ENCODE measurements at places on chromosomes 4 and X.

DNA sequence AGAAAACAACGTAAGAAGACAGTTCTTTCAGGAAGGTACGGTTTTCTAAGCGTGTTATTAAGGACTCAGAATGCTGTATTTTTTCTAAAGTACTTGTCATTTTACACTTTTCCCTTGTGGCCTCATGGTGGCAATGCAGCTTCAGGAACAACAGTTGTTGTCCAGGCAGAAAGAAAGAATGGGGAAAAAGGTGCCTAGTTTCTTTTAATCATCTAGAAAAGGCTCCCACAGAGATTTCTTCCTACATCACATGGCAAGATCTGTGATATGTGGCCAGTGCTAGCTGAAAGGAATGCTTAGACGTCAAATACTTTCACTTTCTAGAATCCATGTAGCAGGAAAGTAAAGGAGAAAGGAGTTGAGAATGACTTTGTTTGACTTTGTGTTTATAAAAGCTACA is 49.0 kb upstream of the TRAM1L1 start:
- peak; percentile 83 for ATAC-seq

GRCh38 chr4:93018806-93019205 is 715.0 kb downstream of the GRID2 start:
- no peak for ATAC-seq

- ATAC-seq, result peak; percentile 47
Measured at GRCh38 chrX:96480081-96480480, 204.6 kb upstream of the DIAPH2 start.

DNA sequence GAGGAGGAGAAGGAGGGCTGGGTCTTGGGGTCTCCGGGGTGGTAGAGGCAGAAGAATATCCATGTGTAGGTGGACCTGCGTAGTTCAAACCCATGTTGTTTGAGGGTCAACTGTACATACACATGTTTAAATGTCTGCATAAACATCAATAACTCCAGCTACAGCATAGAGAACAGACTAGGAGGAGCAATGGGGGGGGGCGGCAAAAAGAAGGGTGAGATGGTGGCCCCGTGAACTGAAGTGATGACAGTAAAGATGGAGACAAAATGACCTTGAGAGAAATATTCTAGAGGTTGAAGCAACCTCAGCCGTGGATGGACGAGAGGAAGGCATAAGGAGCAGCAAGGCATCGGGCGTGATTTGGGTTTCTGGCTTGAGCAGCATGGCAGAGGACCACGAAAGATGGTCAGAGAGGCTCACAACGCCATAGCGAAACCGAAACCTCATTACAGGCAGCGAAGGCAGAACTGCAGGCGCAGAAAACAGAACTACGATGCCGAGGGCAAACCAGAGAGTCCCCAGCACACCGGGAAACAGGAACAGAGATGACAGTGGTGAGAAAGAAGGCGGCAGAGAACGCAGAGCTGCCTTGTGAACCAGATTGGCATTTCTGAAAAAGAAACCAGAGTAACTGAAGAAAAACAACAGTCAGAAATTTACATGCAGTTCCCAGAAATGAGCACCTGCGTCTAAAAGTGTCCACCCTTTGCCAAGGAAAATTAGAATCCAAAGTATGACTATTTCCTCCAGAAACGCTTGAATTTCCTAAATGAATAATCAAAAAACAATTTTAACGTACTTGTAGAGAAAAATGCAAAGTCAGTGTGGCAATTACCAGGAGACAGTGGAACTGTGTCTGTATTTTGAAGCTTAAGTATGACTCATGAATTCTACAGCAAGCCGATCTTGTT is 50.3 kb upstream of the ENPP6 start:
- ATAC-seq, result peak; percentile 69

- peak; percentile 75 for ATAC-seq
Measured at GRCh38 chr4:159047478-159048165, 55.3 kb upstream of the RAPGEF2 start.

DNA sequence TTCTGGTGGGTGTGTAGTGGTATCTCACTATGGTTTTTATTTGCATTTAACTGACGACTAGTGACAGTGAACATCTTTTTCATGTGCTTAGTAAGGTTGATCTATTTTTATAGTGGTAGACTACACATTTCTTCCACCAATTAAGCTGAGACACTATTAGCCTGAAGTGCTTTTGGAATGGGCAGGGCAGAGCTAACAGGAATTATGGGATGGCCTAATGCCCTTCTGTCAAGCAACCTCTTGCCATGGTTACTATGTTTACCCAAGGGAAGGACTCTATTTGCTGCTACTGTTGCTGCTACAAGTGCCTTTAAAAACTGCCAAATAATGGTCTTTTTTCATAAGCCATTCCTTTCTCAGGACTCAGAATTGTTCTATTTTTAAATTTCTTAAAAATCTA is 676.7 kb upstream of the ACTRT1 start:
- no peak for ATAC-seq

- peak; percentile 97 for ATAC-seq
Measured at GRCh38 chrX:19544693-19545305, 29.5 kb upstream of the MAP3K15 start.

- peak; percentile 53 for ATAC-seq
Measured at GRCh38 chrX:43813898-43814297, 68.4 kb downstream of the MAOB start.

DNA sequence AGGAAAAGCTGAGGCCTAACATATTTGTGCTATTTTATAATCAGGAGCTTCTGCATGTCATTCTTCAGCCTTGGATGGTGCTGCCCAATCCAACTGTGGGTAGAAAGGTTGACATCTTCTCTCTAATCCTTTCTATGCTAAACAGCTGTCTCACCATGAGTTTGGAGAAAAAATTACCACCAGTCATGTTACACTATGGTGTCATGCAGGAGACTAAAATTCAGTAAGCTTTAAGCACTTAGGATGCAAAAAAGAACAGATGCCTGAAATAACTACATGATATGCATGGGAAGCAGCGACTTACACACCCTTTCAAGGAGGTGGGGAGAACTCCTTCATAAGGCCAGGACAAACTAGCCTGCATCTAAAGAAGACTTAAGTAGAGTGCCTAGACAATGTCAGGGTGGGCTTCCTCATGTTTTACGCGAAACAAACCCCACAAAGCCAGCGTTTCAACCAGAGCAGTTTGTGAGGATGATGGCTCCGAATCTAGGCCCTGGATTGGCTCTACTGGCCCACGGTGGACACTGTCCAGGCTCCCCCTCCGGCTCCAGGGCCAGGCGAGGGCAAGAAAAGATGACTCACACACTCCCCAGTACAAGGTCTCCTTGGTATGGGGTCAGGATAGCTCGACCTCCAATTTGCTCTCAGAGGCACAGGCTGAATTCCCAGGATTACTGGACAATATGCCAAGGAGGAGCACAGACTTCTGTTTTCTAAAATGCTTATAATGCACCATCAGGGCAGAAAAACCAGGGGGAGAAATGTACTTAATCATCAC is 45.1 kb downstream of the STX18 start:
- peak; percentile 57 for ATAC-seq

DNA sequence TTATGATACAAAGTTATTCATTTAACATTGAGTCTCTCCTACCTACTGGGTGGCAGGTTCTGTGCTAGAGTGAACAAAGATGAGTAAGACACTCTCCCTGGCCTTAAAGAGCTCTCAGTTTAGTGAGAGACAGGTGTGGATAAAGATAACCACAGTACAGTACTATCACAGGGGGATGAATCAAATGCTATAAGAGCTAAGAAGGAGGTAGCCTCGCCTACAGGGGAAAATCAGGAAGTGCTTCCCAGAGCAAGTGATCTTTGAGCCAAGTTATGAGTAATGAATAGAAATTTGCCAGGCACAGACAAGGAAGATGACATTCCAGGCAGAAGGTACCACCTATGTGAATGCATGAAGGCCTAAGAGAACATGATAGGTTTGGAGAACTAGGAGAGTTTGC is 3.4 kb upstream of the IGBP1 start:
- ATAC-seq, result no peak

GRCh38 chrX:15567886-15568616 is 32.7 kb downstream of the ACE2 start:
- no peak for ATAC-seq

DNA sequence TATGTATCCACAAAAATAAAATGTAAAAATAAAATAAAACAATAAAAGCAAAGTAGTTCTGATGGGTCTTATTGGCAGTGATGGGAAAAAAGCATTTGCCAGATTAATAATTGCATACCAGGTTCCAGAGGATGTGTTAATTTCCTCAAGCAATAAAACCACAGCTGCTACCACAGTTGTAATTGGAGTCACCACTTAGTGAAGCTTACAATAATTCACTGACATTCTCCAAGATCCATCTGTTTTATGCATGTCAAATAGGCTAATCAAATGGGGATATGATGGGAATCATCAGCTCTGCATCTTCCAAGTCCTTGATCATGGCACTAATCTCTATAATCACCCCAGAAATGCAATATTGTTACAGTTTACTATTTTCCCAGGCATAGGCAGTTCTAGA is 123.5 kb upstream of the EMCN start:
- no peak for ATAC-seq

GRCh38 chr4:53929955-53930798 is 134.2 kb downstream of the CHIC2 start:
- peak; percentile 84 for ATAC-seq

GRCh38 chrX:1534301-1535168 is 2.5 kb downstream of the P2RY8 start:
- no peak for ATAC-seq

GRCh38 chr4:142778900-142779299 is 67.2 kb downstream of the INPP4B start:
- ATAC-seq, result no peak

GRCh38 chr4:38306482-38307071 is 346.4 kb downstream of the PTTG2 start:
- no peak for ATAC-seq

DNA sequence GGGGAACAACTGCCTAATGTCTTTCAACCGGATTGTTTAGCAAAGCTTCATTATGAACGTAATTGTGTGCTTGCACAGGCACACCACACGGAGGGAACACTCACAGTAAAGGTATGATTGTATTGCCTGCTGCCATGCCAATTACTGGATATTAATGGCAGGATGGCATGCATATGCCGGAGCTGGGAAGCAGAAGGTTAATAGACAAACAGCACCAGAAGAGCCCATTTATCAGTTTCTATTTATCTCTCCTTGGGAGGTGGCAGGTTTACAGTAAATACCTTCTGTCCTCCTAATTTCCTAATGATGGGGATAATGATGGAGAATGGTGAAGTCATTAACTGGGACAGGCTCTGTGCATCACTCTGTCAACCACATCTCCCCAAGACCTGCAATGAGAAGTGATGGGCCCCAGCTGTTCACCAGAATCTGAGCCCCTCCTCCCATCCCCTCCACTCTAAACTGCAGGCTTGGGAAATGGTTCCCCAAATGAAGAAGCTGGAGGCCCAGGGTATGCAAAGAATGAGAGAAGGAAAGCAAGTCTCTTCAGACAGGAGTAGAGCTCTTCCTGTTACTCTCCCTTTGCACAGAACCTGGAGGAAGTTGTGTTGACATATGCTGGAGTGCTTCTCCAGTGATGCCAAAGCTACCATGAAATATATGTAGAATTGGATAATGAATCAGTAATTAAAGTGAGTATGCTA is 160.8 kb downstream of the NAA11 start:
- ATAC-seq, result no peak

DNA sequence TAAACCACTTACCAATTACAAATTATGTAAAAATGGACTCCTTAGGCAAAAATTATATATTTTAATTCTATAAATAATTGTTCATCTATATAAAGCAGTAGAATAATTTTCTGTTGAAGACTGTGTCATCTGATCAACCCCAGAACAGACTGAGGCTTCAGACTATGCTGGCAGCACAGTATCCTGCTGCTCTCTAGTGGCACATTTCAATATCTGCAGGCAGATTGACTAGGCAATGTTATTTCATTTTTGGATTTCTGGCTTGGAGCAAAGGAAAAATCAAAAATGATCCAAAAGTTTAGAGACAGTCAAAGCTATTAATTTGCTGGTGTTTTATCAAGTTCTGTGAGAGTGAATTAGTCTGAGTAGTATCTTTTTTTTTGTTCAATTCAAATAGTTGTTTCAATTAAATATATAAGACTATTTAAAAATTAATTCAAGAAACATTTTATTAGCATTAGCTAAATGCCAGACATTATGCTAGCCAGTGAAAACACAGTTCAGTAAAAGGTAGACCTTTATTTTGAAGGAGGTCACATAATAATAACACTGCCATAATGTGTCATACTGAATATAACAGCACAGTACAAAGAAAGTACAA is 21.3 kb upstream of the SULT1E1 start:
- ATAC-seq, result peak; percentile 92

GRCh38 chrX:1555370-1555769 is 18.4 kb upstream of the P2RY8 start:
- ATAC-seq, result no peak

- no peak for ATAC-seq
Measured at GRCh38 chr4:93029769-93030168, 726.0 kb downstream of the GRID2 start.

GRCh38 chrX:143674926-143675325 is 39.0 kb upstream of the SLITRK4 start:
- ATAC-seq, result no peak

- ATAC-seq, result no peak
Measured at GRCh38 chrX:44291468-44292092, 51.9 kb downstream of the EFHC2 start.

DNA sequence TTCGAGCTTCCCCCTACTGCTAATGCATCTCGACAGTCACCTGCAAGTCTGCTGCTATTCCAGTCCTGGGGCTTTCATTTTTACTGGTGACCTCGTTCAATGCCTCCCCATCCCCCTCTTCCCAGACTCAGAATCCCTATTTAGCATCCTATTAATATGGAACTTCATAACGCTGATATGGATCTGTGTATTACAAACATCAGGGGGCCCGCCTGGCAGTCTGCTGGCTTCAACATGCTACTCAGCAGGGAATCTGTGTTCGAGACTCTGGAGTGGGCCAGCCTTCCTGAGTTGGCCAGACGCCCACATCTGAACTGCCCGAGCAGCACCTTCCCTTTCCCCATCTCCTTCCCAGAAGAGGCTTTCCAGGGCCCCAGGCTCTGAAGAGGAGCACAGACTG is 173.9 kb upstream of the PPARGC1A start:
- no peak for ATAC-seq

DNA sequence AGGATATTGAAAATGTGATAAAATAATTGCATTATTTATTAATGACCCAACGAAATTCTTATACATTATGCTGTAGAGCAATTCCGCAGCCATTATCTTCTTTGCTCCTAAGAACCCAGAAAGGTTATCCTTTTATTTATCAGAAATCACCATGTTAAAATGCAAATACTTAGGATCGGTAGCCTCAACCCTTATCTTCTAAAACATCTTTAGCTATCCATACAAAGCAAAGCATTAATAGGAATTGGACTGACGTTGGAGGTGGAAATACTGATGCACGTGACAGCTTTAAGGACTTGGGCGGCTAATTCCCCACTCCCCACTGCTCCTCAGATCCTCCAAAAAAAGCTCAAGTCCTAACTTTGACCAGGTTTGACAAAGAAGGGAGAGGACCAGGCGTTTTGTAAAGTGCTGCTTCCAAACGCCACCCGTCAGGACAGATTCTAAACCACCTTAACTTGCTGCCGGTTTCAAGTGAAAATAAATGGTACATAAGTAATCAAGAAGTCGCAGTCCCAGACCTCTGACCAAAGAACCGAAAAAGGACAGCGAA is 539 bp upstream of the SPCS3 start:
- peak; percentile 41 for ATAC-seq

All from SK-N-SH treated with all-trans-retinoic acid at 6 μM for 48 hours (cell line).